Osteocyte (in vitro differentiated cells): ENCODE measurements at places on chromosomes 4 and X. TPM values are rescaled to one million over a fixed set of nuclear protein-coding genes. Genes with fewer than 3 reads are reported as not detected.
A peak's percentile ranks its signal among the peaks of the same experiment; 100 is the strongest.

DNA sequence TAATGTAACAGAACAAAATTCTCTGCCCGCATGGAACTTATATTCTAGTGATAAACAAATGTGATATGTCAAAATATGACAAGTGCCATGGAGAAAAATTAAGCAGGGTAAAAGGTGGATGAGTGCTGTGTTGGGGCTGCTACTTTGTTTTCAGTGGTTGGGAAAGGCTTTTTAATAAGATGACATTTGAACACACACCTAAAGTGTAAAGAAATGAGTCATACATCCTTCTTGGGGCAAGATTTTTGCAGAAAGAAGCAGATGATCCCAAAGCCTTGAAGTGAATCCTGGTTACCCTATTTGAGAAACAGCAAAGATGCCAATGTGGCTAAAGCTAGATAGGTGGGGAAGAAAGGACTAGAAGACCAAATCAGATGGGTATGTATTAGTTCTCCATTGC, 564.1 kb downstream of the INPP4B start:
- no peak overlapping the region for H3K27ac ChIP-seq
- H3K4me1 ChIP-seq, result no peaks in the 10 kb centered on the region
- H3K27me3 ChIP-seq, result no peaks in the 10 kb centered on the region
- H3K4me3 ChIP-seq, result no peak overlapping the region
- DNase-seq, result no peak
- H3K36me3 ChIP-seq, result no peaks in the 10 kb centered on the region

- H3K27ac ChIP-seq, result no peak overlapping the region
- no peaks in the 10 kb centered on the region for H3K4me1 ChIP-seq
- no peak for DNase-seq
- H3K36me3 ChIP-seq, result no peaks in the 10 kb centered on the region
These were observed 124.4 kb downstream of the NAF1 start for GRCh38 chr4:163042306-163042705.

The MSL3 gene
- total RNA-seq, result 25.5 and 27.8 TPM in 2 replicates

GRCh38 chr4:137156807-137157206, 375.5 kb downstream of the PCDH18 start:
- no peaks in the 10 kb centered on the region for H3K27me3 ChIP-seq
- no peak for DNase-seq
- H3K36me3 ChIP-seq, result no peaks in the 10 kb centered on the region
- H3K4me1 ChIP-seq, result peaks cover 21% of the 10 kb centered on the region
- H3K4me3 ChIP-seq, result no peak overlapping the region

- no peak overlapping the region for H3K4me3 ChIP-seq
- no peaks in the 10 kb centered on the region for H3K27me3 ChIP-seq
- H3K4me1 ChIP-seq, result peaks cover 52% of the 10 kb centered on the region
- peak overlapping the region; percentile 58 for H3K27ac ChIP-seq
- H3K36me3 ChIP-seq, result no peaks in the 10 kb centered on the region
These were observed 107.1 kb upstream of the C1GALT1C1 start for GRCh38 chrX:120736989-120737388.

The ATP1B4 gene
- total RNA-seq, result not detected in 2 replicates

DNA sequence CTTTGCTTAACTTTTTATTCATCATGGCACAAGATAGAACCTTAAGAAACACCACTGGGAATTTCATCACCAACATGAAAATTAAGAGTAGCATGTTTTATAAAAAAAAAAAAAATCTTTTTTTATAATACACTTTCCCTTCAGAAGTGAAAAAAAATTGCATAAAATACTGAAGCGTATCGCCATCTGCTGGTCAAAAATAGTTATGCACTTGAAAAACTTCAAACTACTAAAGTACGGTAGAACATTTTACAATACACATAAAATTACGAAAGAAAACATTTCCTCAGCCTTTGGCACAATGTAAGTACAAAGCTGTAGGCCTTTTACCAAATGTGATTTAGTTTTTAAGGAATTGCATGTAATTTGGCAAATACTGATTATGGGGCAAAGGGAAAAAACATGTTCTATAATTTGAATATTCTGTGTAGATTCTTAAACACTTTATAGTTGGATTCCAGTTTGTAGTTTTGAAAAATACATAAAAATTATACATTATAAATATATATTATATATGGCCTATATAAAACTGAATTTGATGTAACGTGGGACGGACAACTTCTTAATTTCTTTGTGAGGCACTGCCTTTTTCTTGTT, 26.5 kb downstream of the HCCS start:
- no peak overlapping the region for H3K4me3 ChIP-seq
- H3K27me3 ChIP-seq, result no peaks in the 10 kb centered on the region
- no peaks in the 10 kb centered on the region for H3K36me3 ChIP-seq
